Urothelium cell line (cell line): ENCODE measurements at places on chromosomes 5 and 9.
A peak's percentile ranks its signal among the peaks of the same experiment; 100 is the strongest.

DNA sequence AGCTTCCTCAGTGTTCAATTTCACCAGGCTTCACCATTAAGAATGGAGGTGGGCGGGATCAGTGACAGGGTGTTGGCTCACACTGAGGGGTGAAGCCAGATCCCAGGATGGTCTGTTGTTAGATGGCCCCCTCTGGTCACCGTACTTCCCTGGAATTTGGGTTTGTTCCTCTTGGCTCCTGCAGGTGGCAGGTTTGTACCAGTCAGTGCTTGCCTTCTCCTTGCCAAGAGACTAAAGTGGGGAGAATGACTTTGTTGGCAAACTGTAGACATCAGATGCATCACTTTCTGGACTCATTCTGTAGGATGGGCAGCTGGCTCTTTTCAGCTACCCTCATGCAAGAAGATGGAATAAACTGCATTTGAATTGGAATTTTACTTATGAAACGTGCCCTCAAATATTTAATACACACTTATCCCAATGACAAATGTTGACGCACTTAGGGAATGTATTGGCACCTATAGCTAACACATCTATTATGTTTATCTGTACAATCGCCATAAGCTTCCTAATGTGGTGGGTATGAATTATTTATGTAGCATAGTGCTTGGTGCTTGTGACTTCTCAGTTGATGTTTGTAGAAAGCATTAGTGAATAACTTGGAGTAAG lies 31.4 kb upstream of the ANKRD55 start:
- peak; percentile 74 for DNase-seq

- DNase-seq, result no peak
Measured at GRCh38 chr5:75202935-75203334, 33.7 kb downstream of the ANKRD31 start.

GRCh38 chr5:103915081-103915480 lies 352.5 kb upstream of the NUDT12 start:
- no peak for DNase-seq

DNA sequence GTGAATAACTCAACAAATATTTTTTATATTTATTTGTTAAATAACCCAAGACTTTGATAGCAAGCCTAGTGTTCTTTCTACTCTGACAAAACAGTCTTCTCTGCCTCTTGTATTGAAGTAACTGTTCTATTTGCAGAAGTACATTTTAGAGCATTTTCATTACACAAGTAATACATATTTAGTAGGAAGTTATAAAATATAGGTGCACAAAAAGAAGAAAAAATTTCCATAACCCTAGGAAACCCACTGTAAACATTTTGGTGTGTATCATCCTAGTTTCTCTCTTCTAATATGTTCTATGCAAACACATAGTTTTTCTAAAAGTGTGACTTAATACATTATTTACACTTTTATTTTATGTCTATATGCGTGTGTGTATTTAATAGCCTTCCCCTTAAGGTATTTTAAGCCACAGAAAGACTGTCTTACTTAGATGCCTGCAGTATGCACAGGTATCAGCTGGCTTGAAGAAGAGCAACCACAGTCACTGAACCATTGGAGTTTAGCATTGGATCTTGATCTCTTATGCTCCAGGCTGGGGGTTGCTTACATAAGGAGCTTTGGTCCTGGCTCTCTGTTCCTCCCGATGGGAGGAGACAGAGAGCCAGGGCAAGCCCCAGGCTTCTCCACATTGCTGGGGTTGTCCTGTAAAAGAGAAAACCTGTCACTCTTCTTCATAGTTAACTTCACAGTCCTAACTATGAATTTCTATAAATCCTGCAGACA lies 3.8 kb downstream of the SELENOP start:
- no peak for DNase-seq

GRCh38 chr5:30650311-30650710 lies 543.2 kb upstream of the CDH6 start:
- DNase-seq, result no peak

- DNase-seq, result peak; percentile 50
Measured at GRCh38 chr5:149667084-149667828, 62.9 kb upstream of the PPARGC1B start.

DNA sequence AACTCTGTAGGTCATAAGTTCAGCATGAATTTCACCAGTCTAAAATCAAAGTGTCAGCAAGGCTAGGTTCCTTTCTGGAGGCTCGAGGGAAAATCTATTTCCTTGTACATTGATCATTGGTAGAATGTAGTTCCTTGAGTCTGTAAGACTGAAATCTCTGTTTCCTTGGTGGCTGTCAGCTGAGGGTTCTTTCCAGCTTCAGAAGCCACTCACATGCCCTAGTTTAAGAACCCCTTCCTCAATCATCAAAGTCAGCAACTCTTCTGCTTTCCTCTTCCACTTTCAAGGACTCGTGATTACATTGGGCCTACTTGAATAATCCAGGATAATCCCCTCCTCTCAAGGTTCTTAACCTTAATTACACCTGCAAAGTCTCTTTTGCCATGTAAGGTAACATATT lies 4.9 kb upstream of the SCAMP1 start:
- no peak for DNase-seq

DNA sequence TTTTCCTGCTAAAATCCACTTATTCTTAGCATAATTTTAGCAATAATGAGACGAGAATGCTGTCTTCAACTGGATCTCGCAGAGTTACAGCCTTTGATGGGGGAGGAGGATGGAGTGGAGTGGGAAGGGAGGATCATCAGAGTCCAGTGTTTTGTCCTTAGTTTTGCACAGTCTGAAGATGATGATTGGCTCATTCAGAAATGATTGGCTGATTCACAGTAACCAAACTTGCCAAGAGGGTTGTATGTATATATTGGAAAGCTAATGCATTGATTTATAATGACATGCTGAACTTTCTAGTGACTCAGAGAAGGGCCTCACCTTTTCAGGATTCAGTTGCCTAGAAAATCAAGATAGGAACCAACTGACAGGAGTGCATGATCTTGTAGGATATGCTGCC lies 448.0 kb downstream of the CCDC171 start:
- DNase-seq, result no peak

DNA sequence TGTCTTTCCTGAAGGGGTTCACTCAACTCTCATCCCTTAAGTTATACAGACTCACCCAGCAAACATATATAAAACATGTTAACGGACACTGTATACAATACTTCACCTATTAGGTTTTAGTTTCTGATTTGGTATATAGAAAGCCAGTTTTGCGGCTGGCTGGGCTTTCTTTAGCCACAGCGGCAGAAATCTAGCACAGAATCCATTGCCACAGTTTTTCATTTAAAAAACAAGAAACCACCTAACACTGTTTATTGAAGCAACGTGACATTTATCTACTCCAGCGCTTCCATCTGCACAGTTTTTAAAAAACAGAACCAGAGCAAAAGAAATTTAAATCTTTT lies 67.3 kb downstream of the SNX30 start:
- no peak for DNase-seq

- DNase-seq, result no peak
Measured at GRCh38 chr5:179154346-179154990, 94.3 kb downstream of the ZNF354C start.

- no peak for DNase-seq
Measured at GRCh38 chr9:15846611-15847010, 293.8 kb downstream of the CCDC171 start.

GRCh38 chr9:91783876-91784672 lies 166.0 kb downstream of the ROR2 start:
- no peak for DNase-seq

DNA sequence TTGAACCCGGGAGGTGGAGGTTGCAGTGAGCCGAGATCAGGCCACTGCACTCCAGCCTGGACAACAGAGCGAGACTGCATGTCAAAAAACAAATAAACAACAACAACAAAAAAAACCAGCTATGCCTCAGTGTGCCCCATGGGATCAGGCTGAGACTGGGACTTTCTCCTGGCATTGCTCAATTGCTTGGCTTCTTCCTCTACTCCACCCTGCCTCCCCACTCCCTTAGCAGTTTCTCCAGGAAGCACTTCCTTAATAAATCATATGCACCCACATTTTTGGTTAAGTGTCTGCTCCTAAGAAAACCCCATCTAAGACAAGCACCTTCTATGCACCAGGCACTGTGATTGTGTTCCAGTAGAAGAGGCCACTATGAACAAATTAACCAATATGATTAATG lies 41.0 kb upstream of the TMEM252 start:
- no peak for DNase-seq

DNA sequence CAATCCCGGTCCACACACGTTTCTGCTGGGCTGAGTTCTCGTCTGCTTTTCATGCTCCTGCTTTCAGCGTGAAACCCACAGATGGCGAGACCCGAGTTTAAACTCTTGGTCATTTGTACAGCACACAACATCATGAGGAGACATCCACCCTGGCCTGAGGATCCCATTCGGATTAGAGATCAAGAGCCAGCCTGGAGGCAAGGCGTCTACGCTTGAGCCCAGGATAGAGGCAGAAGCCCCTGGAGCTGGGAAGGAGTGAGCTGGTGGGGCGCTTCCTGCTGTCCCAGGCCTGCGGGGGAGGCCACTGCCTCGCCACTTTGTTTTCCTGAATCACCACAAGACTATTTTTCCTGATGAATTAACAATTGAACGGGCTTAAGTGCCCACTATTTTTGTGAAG lies 281.9 kb upstream of the IRX4 start:
- DNase-seq, result no peak

DNA sequence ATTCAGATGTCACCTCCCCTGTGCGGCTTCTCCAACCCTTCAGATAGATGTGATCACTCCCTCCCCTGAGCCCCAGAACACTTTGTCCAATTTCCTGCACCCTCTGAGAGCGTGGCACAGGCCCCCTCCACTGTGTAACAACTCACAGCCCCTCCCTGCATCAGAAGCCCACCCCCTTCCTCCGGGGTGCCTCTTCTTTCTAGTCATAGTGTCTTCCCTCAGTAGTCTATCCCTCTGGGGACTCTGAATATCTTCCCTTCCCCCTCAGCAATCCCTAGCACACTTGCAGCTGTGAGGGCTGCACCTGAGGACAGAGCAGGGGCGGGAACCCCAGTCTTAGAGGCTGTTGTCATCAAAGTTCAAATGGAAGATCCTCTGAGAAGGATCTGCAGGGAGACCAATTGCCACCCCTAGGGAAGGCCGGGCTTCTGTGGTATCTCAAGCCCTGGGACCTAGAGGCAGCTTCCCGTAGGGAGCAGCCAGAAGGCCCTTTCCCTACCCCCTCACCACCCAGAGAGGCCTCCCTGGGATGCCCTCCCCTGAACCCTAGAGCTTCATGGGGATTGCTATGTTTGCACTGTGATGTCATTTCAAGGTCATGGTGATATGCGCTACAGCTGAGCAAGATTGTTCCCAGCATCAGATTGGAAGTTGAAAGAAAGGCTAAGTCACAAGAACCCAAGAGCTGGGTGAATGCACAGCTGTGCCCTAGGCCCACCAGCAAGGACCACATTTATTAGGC lies 70.7 kb downstream of the THBS4 start:
- DNase-seq, result no peak

- DNase-seq, result no peak
Measured at GRCh38 chr5:61887271-61887670, 418.7 kb upstream of the KIF2A start.

DNA sequence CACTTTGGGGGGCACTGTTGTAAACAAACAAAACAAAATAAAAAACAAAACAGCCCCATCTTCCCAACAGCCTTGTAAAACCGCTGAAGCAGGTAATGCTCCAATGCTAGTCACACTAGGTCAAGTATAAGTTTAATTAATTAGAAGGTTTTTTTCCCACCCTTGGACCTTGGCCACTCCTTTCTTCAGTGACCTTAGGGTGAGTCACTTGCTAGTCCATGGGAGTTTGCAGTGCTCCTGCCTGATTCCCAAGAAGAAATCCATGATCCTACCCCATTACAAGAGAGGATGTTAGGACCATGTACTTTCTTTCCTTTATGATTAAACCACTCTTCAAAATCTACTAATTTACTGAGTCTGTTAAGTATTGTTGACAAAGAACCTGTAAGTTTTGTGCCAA lies 192.2 kb upstream of the CDKN2B start:
- no peak for DNase-seq

- no peak for DNase-seq
Measured at GRCh38 chr5:132230871-132231270, 3.2 kb upstream of the P4HA2 start.

DNA sequence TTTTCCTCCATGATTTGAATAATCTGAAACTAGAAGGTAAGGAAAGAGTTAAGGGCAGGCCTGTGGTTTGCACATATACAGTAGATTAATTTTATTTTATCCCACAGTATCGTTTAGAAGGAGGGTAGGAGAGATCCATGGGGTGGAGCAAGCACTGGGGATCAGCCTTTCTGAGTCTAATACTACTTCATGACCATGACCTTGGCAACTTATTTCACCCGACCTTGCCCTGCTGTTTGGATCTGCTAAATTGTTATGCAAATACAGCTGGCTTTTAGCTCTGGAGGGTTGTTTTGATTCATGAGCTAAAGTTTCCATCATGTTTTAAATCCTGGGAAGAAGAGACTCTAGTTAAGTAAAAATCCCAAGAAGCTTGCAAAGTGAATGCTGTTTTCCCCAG lies 864 bp upstream of the GRIN3A start:
- no peak for DNase-seq

- DNase-seq, result no peak
Measured at GRCh38 chr9:33109850-33110595, 33.5 kb upstream of the SMU1 start.

DNA sequence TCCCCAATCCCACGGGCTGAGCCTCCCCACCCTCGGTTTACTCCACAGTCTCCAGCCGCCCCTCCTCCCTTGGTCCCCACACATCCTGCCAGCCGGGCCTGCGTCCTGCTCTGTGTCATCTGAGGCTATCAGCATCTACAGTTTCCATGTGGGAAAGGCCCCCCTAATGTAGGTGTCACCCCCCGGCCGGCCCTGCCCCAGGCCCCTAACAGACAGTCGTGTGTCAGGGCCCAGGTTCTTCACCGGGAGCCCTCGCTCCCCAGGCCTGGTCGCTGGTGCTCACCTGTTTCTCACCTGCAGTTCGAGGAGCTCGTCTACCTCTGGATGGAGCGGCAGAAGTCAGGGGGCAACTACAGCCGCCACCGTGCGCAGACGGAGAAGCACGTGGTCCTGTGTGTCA lies 62.7 kb downstream of the KCNT1 start:
- DNase-seq, result peak; percentile 28
